Stimulated activated CD4-positive, alpha-beta T cell treated with anti-CD3 and anti-CD28 coated beads, Interleukin-15, amount 100 ng/mL, for 1 hour (primary cell): ENCODE measurements at places on chromosomes 6 and 20.

DNA sequence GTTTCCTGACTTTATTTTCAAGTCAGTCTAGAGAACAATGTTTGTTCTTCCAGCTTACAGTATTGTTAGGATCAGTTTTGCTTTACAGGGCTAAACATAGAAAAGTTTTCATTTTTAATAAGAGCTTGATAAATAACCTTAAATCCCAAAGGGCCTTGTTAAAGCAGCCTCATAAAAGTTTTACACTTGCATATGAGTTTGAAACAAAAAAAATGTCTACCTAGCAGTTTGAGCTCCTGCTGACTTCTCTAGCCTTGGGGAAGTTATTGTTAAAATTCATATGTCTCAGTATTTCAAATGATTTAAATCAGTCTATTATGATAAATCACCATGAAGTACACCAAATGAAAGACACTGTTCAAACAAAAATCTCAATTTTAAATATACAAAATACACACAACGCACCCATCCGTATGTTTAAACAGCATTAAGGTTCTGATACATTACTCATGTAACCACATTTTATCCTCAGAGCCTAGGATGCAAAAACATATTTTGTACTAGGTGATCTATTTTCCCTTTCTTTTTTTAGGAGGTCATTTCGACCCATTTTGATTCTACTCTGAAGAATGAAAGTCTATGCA, 87.2 kb downstream of the UBE3D start:
- DNase-seq, result no peak

GRCh38 chr6:40760887-40761286, 173.7 kb upstream of the LRFN2 start:
- DNase-seq, result no peak

- no peak for DNase-seq
Measured at GRCh38 chr6:8170245-8170644, 67.9 kb upstream of the EEF1E1 start.

- DNase-seq, result no peak
Measured at GRCh38 chr20:41905199-41905598, 287.0 kb upstream of the CHD6 start.

- DNase-seq, result no peak
Measured at GRCh38 chr6:87082160-87082721, 12.7 kb downstream of the CGA start.

- no peak for DNase-seq
Measured at GRCh38 chr6:170097505-170098427, 193.1 kb downstream of the DLL1 start.

GRCh38 chr6:43219814-43220213, 9.5 kb downstream of the DNPH1 start:
- DNase-seq, result no peak

- DNase-seq, result no peak
Measured at GRCh38 chr6:3904518-3904917, 55.3 kb downstream of the FAM50B start.

GRCh38 chr6:21802175-21802822, 208.7 kb downstream of the SOX4 start:
- DNase-seq, result no peak

DNA sequence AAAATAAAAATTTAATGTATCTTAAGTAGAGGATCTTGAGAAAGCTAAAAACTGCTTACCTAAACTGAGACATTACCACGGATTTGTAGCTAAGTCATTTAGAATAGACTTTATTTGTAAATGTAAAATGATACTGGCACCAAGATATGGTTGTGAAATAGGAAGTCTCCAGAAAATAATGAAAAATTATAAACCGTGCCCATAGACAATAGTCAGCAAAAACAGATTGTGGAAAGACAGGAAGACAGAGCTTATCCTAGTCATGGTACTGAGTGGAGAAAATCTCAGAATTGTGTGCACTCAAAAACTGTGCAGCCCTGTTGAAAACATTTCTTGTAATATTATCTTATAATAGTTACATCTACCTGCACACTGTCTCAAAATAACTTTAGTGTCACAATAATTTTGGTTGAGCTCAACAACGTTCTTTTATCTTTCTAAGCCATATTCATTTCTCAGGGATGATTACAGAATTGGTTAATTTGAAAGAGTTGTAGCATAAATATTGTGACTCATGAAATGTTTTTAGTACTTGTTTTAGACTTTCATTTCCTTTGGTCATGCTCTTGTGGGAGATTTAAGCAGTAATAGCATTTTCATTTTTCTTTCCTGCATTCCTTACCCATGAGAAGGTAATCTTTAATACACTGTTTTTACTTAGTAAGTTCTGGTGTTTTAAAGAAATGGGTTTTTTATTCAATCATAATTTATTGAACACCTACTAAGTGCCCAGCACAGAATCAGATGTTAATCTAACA, 174.5 kb downstream of the SOX4 start:
- no peak for DNase-seq

GRCh38 chr20:17808782-17809181, 109.0 kb downstream of the BANF2 start:
- no peak for DNase-seq

DNA sequence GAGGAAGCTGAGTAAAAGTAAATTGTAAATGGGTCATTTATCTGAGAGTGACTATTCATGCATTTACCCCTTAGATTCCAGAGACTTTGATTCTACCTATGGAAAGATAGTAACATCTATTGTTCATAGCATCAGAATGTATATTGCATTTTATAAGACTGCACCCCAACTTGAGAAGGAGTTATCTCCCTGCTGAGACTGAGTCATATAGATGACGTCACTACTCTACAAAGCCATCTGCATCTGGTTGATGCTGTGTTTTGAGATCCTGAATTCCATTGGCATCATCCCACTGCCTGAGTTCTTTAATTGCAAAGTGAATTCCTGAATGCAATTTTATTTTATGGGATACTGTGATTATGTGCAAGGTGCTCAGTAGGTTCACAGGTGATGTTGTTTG, 444.0 kb upstream of the SLC35B3 start:
- DNase-seq, result no peak

DNA sequence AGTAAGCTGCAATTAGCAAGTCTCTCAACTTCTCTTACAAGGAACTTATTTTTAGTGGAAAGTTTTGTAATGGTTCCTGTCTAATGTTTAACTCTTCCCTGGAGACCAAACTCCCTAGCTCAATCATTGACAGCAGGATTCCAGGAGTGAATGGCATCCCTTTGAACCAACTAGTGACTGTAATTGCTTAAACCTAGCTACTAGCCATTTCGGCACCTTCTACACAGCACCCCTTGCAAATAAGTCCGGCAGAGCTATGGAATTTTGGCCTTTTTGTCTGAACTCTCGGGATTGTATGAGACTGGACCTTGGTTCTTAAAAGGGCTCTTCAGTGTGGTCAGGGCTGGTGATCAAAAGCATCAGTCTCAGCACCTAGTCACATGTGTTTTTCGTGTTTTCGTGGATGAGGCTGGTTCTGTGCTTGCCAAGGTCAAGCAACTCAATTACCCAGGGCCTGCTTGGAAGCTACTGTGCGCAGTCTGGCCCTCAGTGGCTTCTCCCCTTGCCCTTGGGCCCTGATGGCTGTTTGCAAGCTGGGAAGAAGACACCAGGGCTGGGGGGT, 135.3 kb upstream of the NEDD9 start:
- DNase-seq, result no peak

- no peak for DNase-seq
Measured at GRCh38 chr6:65646544-65646943, 60.5 kb downstream of the EYS start.

GRCh38 chr6:167930295-167930694, 67.2 kb upstream of the KIF25 start:
- no peak for DNase-seq

DNA sequence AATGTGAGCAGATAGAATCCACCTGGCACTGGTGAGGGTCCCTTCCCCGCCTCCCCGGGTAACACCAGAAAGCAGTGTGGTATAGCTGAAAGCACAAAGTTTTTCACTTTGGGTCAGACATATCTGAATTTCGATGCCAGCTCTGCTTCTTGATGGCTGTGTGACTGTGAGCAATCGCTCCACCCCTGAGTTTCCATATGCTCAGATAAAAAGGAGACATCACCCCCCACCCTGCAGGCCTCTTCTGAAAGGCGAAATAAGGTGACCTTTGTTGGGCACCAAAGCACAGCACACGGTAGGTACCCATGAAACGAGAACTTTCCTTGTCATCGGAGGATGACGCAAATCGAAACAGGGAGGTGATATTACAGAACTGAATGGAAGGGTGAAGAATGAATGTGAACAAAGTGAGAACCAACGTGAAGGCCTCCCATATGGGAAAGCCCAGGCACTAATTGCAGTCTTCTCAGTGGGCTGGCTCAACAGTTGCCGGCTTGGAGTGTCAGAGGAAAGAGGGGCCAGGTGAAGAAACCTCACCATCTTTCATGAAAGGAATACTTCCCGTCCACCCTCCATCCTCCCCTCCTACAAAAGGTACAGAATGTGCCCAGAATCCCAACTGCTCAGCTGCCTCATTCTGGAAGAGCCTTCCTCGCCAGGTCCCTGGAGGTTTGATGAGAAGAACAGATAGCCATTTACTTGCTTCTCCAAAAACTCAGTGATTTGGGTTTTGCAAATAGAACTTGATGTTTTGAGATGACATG, 61.8 kb downstream of the NFATC2 start:
- peak; percentile 36 for DNase-seq

GRCh38 chr6:7188492-7188891, 80.7 kb downstream of the RREB1 start:
- DNase-seq, result no peak

DNA sequence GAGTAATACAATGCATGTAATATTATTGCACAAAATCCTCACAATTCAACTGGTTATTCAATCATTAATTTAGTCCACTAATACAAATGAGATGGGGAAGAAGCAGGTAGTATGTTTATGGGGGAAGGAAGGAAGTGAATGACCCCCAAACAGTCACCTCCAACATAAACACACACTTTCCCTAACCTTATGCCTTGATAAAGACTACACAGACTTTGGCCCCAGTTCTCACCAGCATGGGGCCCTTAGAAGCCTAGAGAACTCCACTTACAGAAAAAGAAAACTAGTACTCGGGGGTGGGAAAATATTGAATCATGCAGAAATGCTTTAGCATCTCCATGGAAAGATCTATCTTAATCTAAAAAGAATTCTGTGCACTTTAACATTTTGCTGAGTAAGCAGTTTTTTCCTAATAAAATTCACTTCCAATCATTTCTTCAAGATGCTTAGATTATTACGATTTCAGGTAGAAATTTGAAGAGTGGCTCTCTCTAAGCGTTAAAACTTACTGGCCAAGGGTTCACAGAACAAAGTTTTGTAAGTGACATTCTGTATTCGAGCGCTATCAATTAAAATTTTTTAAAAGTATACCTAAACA, 18.8 kb downstream of the ARHGAP18 start:
- DNase-seq, result no peak

DNA sequence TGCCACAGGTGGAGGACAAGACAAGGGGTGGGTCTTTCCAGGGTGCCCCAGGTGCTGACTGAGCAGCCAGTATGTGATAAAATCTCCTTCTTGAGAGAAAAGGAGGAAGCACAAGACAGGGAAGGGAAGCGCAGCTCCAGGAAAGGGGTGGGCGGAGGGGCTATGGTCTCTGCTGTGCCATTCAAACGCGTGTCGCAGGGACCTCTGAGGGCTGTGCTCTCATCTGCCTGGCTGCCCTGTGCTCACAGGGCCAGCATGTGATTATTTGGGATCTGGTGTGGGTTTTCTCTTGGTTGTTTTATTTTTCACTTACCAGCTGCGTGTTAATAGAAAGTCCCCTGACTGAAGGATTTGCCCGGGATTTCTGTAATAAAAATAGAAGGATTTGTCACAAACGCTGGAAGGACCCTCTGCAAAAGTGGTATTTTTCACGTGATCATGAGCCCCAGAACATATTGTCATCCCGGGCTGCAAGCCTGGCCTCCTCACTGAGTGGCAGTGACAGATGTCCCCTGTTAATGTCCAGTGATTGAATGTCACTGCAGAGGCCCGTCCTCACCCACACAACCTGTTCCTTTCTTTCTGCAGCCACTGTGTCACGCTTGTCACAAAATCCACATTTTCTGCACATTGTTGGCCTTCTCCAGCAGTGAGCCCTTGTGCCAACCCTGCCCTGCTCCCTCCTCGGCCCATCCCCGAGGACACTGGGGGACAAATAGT, 35.0 kb upstream of the VSX1 start:
- DNase-seq, result no peak

- no peak for DNase-seq
Measured at GRCh38 chr6:137290601-137291261, 71.5 kb upstream of the IFNGR1 start.

DNA sequence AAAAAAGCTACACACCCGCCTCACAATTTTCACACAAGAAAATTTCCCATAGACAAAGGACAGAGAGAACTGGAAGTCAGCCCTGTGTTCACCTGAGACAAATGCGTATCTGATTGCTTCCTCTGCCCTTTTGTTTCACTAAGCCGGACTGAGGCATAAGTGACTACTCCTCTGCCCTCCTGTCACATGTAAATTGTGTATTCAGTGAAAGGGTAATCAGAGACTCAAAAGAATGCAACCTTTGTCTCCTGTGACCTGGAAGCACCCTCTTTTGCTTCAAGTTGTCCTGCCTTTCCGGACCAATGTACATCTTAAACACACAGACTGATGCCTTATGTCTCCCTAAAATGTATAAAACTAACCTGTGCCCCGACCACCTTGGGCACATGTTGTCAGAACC, 483.8 kb upstream of the EYS start:
- DNase-seq, result no peak

DNA sequence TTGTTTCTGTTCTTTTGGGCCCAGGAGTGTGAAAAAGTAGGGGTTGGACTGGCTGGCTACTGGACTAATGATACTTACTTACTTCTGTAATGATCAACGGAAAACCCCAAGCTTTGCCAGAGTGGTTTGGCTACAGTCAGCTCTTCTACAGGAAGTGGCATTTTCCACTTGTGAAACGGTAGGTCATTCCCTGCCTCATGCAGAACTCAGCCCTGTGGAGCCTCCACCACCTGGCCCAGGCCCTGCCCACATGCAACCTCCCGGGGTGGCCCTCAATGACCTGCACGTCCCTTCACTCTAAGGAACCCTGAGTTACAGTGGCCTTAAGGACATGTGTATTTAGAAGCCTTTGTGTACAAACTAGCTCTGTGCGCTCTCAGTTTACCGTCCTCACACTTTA, 140.4 kb downstream of the DTNBP1 start:
- no peak for DNase-seq

DNA sequence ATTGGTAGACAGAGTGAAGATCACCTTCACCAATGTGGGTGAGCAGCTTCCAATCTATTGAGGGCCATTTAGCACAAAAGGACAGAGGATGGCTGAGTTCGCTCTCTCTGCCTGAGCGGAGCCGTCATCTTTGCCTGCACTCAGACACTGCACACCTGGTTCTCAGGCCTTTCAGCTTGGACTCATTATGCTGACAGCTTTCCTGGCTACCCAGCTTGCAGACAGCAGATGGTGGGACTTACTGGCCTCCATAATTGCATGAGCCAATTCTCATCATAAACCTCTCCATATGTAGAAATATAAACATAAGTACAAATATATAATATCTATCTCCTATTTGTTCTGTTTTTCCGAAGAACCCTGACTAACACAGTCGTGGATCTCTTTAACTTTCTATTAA, 13.7 kb downstream of the TBXT start:
- DNase-seq, result no peak

DNA sequence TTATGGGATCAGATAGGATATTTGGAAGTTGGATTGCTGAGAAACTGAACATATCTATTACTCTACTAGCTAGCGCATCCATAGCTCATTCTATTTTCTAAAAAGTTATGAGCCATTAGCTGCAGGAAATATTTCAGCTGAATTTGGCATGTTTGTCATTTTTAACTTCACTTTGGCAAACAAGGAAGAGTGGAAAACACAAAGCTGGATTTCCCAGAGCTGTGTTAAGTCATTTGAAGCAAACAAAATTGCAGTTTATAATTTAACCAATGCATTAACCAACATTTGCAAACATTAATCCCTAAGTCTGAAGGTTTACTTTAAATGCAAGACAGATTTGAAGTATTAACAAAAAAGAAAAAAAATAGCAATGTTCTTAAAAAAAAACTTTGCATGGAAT, 1.2 kb downstream of the ALDH8A1 start:
- no peak for DNase-seq
